ENCODE measurements at places on chromosomes 5 and 9.

GRCh38 chr9:138105123-138105415 lies 227.5 kb downstream of the CACNA1B start:
- no peak for DNase-seq

GRCh38 chr5:1354576-1354975 lies 9.7 kb upstream of the CLPTM1L start:
- DNase-seq, result no peak

DNA sequence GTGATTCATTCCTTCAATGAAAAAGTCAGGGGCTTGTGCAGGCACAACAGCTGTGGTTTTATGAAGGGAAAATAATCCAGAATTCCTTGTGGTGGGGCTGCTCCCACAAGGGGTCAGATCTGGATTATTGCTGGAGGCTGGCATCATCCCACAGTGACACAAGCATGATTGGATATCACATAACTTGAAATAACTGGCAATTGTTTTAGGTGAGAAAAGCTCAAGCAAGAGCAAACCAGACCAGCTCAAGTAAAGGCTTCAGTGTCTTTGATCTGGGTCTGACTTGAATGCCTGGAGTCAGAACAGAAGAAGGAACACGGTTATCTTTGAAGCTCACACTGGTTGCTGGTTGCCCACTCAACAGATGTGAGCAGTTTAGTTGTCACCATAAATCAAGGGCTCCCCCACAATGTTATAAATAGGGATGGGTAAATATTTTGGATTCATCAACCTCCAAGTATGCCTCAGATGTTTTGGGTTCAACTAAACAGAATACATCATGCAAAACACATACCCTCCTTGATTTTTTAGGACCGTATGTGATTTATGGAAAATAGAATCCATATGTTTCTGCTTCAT lies 3.1 kb upstream of the ZNF474 start:
- DNase-seq, result no peak

DNA sequence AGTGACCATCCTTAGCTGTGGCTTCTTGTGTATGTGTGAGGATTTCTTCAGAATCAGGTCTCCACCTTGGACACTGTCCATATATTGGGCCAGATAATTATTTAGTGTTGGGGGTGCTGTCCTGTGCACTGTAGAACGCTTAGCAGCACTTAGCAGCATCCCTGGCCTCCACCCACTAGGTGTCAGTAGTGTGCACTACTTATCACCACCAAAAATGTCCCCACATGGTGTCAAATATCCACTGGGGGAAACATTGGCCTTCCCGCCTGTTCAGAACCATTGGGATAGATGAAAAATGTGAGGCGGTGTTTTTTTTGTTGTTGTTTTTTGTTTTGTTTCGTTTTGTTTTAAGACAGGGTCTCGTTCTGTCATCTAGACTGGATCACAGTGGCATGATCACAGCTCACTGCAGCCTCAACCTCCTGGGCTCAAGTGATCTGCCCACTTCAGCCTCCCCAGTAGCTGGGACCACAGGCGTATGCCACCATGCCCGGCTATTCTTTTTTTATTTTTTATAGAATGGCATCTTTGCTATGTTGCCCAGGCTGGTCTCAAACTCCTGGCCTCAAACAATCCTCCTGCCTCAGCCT lies 67.7 kb downstream of the TENT4A start:
- DNase-seq, result no peak

- no peak for DNase-seq
Measured at GRCh38 chr5:178431782-178432165, 158.4 kb downstream of the COL23A1 start.

GRCh38 chr9:6459718-6460117 lies 46.7 kb downstream of the UHRF2 start:
- no peak for DNase-seq

DNA sequence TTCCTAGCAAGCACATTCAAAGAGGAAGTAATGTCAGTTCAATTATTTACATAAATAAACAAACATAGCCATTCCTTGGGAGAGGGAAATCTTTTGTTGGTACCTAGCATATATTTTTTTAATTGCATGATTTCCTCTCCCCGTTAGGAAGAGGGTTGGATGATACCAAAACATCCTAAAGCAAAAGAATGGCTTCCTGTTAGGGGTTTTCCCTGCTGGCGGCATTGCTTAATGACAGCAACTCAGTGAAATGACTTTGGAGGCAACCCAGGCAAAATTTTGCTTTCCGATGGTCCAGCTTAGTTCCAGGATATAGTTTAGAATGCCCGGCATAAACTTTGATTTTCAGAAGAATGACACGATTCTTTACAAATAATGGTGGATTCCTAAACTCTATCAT lies 73.2 kb downstream of the MAT2B start:
- DNase-seq, result no peak

DNA sequence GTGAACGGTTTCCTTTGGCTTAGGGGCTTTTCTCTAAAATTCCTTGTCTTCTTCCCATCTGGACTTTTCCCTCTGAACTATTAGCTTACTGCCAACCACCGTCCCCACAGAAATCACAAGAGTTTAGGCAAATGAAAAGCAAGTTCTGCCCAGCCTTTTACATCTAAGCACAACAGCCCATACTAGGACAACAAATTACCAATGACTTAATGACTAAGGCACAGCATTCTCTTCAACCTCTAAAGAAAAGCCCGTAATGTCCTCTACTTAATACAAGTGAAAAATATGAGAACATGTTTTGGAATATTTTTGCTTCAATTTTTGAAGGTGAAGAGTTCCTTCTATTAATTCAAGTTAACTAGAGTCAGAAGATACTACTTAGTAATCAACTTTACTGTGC lies 1.2 kb downstream of the ZBTB5 start:
- DNase-seq, result no peak

- DNase-seq, result no peak
Measured at GRCh38 chr9:31325778-31326177, 1058.7 kb upstream of the ACO1 start.

DNA sequence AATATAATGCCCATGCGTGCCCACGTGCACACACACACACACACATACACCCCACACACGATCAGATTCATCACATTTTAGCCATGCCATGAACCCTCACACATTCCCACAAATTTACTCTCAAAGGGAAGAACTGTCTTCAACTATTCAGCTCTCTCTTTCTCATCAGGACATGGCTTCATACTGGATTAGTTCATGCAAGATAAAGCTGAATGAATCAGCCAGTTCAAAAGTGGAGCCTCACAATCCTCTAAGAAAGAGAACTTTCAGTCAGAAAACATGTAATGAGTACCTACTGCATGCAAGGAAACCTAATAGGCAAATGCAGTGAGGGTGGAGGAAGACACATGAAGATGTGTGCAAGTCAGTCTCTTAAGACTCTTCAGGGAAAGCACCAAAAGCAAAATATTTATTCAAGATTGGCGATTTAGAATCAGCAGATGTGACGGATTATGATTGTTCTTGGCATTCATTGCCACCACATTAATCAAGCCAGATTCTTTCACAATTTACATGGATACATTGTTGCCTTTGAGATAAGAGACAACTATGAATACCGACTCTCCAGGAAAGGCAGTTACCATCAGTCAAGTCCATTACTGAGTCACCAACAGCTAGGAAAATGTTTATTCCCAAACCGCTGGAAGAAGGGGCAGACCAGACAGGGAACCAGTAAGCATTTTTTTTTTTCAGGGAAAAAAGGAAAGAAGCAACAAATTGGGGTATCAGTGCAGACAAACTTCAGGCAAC lies 30.3 kb upstream of the PUM3 start:
- DNase-seq, result no peak

DNA sequence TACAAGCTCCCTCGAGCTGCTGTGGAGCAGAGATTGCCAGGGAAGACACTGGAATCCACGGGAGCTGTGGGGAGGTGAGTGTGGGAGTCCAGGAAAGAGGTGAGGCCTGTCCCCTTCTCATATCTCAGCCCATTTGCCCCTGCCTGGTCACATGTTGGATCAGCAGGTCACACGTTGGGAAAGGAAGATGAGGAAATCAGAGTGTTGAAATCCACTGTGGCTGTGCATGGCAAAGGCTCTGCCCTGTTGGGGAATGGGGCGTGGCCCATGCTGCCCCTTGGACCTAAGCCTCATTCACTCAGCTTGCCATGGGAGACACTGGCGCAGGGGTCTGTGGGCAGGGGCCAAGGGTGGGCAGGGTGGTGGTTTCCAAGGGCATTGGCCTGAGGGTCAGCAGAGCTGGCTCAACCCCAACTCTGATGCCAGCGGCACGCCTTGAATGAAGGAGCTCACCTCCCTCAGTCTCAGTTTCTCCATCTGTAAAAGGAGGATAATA lies 85.4 kb upstream of the CPEB4 start:
- DNase-seq, result peak; percentile 22

DNA sequence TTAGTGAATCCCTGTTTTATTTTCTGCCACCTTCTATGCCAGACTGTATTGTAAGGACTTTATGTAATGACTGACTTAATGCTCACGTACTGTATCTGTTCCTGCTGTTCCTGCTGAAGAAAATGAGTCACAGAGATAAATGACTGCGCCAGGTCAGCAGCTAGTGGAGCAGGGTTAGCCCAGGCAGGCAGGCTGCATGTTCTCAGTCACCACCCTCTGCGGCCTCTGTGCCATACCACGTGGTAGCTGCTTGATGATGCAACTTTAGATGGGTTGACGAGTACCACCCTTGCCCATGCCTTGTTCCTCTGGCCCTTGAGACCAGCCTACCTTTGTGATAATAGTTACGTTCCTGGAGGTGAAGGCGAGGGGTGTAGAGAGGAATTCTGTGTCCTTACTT lies 161.9 kb downstream of the TRIO start:
- DNase-seq, result no peak

DNA sequence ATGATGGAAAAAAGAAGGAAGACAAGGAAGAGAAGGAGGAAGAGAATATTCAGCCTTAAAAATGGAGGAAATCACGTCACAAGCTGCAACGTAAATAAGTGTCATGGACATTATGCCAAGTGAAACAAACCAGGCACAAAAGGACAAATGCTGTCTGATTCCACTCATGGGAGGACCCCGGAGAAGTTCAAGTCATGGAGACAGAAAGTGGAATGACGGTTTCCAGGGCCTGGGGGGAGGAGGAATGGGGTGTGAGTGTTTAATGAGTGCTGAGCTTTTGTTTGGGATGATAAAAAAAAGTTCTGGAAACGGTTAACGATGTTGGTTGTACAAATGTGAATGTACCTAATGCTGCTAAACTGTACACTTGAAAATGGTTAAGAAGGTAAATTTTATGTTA lies 439.5 kb downstream of the GADD45G start:
- DNase-seq, result no peak

DNA sequence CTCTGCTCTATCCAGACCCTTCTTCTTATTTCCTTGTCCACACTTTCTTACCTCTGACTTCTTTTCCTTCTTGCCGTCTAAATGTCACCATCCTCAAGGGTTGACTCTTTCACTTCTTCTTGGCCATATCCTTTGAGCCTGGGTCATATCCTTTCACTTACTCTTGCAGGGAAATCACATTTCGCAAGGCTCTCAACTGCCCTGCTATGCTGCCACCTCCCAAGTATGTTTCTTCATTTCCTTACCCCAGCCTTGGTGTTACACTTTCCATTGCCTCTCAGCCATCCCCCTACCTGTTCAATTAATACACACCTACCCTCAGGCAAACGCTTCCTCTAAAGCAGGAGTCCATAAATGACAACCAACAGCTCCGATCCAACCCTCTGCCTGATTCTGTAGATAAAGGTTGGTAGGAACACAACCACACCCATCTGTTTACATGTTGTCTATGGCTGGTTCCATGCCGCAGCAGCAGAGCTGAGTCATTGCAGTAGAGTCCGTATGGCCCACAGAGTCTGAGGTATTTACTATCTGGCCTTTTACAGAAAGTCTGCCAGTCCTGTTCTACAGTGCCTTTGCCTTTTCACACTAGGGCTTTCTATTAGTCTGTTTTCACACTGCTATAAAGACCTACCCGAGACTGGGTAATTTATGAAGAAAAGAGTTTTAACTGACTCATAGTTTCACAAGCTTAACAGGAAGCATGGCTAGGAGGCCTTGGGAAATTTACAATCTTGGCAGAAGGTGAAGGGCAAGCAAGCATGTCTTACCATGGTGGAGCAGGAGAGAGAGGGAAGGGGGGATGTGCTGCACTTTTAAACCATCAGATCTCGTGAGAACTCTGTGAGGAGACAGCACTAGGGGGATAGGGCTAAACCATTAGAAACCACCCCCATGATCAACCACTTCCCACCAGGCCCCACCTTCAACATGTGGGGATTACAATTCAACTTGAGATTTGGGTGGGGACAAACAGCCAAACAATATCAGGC lies 97.9 kb downstream of the SV2C start:
- no peak for DNase-seq

- no peak for DNase-seq
Measured at GRCh38 chr5:100546001-100546400, 10.8 kb downstream of the FAM174A start.

DNA sequence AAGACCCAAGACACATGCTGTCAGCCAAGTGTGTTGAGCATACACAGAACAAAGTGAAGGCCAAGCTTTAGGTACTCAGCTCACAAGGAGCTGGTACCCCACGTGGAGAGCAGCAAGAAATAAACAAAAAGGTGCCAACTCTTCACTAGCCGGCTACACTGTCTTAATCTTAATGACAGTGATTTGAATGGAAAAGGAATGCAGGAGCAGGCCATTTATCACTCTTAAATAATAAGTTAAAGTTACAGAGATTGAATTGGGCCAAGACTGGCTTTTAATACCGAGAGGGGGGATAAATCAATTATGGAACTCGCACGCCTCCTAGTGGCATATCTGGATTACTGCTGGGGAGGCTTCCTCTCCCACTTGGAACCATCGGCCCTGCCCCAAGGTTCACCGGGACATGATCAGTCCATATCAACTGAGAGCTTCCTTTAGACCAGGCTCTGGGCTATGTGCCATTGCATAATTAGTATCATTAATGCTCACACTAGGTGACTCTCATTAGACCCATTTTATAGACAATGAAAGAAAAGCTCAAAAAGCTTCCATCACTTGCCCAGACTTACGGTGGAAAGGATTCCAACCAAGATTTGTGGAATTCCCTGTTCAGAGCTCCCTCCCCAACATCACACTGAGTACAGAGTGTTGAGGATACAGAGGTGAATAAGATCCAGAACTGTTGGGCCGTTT lies 94.0 kb downstream of the ACTL7B start:
- peak; percentile 43 for DNase-seq

DNA sequence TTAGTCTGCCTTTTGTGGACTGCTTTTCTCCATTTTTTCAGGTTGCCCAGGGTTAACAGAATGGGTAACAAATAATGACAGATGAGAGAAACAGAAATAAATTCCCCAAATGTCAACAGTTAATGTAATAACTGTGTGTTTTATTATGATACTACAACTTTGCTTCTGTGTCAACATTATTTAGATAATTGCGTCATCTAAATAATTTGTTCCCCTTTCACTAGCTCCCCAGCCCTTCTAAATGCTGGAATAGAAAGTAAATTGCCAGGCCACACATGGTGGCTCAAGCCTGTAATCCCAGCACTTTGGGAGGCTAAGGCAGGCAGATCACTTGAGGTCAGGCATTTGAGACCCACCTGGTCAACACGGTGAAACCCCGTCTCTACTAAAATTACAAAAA lies 53.5 kb downstream of the RNF38 start:
- DNase-seq, result no peak

Data from C1 segment of cervical spinal cord (tissue), 14 donors.